RKO (cell line): ENCODE measurements at places on chromosomes 2 and 18.
A peak's percentile ranks its signal among the peaks of the same experiment; 100 is the strongest.

- DNase-seq: no peak
These were observed 13.3 kb downstream of the TMEM177 start for GRCh38 chr2:119692310-119692709.

DNA sequence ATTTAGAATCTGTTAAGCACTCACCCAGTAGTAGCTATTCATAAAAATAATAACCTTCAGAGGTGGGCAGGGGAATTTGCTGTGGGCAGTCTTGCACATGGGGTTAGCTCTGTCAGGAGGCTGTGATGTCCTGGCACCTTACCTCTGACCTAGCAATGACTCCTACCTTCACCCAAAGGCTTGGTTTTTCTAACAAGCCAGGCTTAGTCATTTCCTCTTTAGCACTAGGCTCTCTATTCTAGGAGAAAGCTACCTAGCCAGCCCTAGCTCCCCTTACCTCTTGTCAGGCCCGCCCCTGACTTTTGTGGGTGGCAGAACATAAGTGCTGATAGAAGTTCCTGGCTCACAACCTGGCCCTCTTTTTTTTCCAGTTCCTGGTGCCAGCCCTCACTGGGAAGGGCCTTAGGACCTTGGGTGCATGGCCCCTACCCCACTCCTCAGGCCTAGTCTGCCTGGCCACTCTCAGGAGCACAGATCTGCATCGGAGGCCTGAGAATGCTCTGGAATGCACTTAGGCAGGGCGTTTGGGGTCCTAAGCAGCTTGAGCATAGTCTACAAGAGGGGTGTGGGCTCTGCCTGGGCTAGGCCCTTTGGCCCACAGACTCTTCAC is 17.7 kb downstream of the CPLX4 start:
- DNase-seq: no peak

GRCh38 chr2:237547841-237548416 is 18.4 kb upstream of the PRLH start:
- no peak for DNase-seq

- DNase-seq: no peak
These were observed 22.0 kb downstream of the FAM98A start for GRCh38 chr2:33577084-33577483.

DNA sequence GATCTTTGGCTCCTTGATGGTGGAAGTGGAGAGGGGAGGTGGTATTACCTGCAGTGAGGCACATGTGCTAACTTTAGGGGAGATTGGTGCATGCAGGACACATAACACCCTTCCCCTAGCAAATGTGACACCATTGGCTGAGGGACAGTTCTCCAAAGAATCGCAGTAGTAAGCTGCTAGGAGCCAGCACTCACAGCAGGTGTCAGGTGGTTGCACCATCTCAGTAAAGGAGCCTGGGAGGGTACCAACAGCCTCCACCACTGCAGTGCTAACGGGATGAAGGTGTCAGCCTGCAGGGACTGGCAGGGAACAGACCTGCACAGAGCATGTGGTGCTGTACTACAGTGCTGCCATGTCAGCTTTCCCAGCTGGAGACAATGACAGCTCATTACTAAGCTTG is 127.3 kb upstream of the PIEZO2 start:
- no peak for DNase-seq

DNA sequence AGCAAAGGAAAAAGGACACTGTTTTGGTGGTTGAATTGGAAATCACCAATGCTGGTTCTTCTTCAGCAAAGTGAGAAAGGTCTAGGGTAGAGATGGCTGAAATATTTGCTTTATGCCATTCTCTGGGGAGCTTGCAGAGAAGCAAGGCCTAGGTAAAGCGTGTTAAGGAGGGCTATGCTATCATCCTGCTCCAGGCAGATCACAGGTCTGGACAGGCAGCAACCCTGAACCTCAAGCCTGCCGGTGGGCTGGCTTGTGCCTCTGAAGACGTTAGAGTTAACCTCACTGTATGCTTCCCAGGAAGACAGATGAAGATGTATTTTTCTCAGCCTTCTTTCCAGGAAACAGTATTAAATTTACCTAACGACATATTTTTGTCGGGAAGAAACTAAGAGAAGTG is 138.5 kb upstream of the LYPD6 start:
- DNase-seq: no peak

DNA sequence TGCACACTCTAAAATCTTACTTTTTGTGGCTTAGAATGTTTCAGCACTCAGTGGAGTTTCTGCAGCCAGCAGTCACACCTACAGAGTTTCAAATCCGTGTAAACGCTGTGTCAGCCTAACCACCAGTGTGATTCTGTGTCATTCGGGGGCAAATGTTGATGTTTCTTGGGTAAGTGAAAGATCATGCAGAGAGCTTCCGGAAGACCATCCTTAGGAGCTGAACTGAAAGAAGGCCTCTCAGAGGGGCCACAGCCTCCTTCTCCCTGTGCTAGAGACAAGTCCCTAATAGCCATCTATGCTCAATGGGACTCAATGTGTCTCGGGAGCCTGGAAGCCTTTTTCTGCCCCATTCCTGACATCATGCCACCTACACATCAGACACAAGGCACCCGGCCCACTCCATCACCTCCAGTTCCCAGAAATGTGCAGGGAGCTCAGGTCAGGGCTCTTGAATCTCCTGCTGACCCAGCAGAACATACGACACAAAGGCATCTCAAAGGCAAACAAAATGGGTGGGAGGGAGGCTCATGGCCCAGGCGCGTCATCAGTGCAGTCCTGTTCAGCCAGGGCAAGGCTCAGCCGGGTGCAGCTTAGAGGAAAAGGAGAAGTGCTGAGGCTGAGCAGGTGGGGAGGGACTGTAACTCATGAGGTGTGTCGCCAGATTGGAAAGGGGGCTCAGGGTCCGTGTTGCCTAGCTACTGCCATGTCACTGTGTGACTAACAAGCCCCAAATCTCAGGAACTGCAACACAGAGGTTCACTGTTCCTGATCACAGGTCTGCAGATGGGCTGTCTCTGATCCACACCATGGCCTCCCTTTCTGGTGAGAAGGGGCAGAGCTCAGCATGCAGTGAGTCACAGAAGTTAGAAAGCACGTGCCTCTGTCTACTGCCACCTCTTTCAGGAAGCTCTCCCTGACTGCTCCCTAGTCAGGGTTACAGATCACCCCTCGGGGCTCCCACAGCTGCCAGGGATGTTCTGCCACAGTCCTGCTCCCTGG is 82.0 kb downstream of the SMAD7 start:
- peak; percentile 11 for DNase-seq

- no peak for DNase-seq
These were observed 15.8 kb downstream of the ASAP2 start for GRCh38 chr2:9222239-9222892.

DNA sequence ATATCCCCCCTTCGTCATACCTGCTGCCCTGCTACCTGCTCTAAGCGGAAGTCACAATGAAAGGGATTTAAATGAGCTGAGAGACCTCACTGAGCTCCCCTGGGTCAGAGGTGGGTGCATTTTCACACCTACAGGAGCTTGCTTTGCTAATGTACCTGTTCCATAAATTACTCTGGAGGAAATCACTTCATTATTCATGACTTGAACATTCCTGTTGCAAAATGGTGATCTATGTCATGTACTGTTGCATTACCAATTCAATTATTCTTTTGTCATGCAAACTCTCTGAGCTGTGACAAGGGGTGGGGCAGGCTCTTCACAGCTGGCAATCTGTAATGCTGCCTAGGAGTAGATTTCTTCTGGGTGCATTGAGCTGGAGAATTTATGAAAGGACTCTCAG is 761.3 kb downstream of the TSN start:
- no peak for DNase-seq

GRCh38 chr18:79314838-79315388 is 80.8 kb upstream of the NFATC1 start:
- no peak for DNase-seq

DNA sequence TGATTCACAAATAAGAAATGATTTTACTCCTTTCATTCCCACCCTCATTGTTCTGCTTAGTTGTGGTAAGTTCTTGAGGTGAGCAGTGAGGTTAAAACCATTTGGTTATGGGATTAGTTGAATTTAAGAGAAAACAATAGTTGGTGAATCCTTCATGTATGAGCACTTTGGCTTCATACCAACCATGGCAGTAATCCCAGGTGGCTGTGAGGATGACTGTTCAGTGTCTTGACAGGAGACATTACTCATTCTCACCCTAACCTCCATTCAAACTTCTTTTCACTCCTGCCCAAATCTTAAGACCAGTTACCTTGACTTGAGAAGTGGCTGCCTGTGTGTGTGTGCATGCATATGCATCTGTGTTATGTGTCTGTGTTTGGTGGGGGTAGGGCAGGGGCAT is 143.1 kb downstream of the SETBP1 start:
- DNase-seq: no peak

GRCh38 chr2:218852911-218853667 is 6.5 kb upstream of the WNT6 start:
- DNase-seq: peak; percentile 46

GRCh38 chr2:209368406-209368805 is 55.4 kb upstream of the MAP2 start:
- DNase-seq: no peak

GRCh38 chr2:95530734-95531133 is 46.2 kb upstream of the TRIM43B start:
- DNase-seq: peak; percentile 78

DNA sequence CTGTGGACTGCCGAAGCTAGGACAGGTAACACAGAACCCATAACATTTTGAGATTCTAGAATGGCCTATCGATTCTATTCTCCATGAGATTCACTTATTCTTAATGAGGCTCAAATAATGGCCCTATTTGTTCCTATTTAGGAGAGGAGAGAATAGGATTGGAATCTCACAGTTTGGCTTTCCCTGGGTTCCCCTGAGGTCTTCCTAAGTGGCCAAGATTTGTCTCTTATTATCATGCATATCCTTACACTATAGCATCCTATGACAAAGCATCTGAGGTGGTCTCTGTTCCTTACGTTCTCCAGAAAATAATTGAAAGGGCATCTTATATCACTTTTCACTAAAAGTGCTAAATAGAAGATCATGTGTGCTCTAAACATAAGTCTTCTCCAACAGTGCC is 9.5 kb downstream of the WDPCP start:
- no peak for DNase-seq

DNA sequence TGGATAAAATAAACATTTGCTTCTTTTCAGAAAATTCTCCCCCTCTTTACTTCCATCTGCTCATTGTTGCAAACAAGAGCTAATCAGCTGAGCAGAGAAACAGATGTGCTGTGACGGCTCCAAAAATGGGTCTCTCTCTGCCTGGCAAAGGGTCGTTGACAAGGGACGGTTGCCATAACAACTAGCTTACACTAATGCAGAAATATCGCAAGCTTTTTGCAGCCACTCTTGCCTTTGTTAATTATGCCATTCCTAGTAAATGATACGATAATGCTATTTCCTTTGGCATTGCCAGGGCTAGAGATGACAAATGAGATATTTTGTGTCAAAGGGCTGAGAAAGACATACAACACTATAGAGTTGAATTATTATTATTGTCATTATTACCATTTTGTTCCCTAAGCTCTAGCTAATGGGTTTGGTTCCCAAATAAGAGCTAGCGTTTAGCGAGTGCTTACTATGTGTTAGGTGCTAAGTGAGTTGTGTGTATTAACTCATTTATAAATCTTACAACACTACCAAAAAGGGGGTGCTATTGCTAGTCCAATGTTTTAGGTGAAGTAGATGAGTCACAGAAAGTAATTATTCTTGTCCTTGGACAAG is 46.8 kb downstream of the MYO3B start:
- no peak for DNase-seq

DNA sequence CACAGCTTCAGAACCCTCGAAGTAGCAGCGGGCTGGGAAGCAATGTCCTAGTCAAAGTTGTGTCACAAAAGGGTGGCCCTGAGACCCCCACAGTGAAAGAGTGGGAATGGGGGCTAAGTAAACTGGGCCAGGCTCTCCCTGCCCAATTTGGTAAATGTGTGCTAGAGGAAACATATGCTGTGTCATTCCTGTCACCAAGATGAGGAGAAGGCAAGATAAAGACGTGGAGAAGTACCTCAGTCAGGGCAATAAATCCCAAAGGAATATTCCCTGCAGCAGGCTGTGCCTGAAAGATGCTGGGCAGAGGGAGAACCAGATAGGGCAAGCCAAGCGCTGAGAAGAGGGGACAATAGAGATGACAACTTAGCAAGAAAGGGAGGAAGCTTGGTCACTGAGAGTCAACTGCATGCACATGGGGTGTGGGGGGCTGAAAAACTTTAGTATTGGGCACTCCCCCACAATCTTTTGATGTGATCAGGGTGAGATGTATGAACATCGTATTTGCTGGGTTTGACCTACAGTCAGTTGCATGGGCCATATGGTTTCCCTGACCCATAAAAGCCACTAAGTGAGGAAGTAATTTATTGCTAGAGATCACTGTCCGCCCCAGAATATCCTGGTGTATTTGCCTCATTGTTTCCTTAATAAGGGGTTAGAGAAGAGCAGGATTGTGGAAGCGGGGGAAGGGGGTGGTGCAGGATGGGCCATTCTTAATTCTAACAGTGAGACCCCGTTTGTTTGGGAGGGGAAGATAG is 49.9 kb upstream of the CXCR4 start:
- no peak for DNase-seq

GRCh38 chr2:131488306-131489205 is 3.6 kb downstream of the MZT2A start:
- no peak for DNase-seq

DNA sequence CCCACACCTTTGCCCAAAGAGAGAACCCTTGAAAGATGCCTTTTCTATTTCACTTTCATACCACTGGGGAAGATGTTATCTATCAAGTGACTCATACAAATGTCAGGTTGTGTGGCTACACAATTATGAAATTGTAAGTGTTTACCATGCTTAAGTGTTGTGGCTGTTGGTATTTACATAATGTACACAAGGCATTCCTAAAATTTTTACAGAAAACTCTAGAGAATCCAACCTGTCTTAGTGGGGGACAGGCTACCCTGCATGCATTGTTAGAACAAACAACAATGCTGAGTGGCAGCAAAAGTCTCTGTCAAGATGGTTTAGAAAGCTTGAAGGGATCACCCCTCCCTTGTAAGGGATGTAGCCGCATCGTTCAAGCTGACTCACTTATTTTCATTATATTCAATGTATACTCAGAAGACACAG is 5.5 kb upstream of the MGAT4A start:
- peak; percentile 13 for DNase-seq

- DNase-seq: no peak
These were observed 14.0 kb upstream of the NTSR2 start for GRCh38 chr2:11683966-11684365.

- peak; percentile 0 for DNase-seq
These were observed 419.0 kb downstream of the DSC3 start for GRCh38 chr18:30623401-30624065.

DNA sequence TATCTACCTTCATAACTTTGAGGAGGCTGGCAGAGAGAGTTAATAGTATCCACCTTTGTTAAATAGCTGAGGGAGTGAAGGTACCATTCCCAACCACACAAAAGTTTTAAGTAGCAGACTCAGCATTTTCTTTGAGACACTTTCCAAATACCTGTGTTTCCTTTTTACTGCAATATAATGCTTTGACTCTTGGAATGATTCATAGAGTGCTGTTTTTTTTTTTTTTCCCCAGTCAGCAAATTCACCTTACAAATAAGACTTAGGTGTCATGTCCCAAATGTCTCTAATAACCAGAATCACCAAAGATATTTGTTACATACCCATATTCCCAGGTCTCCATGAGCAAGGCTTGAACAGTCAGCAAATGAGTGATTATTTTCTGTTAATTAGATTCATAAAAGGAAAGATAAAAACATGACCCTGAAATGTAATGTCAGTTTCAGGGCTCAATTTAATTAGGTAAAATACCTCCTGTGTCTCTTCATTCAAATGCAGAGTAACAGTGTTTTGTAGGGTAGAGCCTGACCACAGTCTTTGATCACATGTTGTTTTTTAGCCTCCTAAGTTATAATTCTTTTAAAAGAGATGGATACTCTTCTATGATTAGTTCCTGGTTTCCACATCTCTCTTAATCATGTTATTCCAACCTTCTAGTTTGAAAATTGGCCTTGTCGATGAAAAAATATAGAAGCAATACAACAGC is 39.9 kb downstream of the SLC5A7 start:
- DNase-seq: no peak
